ENCODE measurements at places on chromosomes 4 and X.

- DNase-seq = no peak
These were observed 296.0 kb upstream of the SFRP2 start for GRCh38 chr4:154084864-154085263.

DNA sequence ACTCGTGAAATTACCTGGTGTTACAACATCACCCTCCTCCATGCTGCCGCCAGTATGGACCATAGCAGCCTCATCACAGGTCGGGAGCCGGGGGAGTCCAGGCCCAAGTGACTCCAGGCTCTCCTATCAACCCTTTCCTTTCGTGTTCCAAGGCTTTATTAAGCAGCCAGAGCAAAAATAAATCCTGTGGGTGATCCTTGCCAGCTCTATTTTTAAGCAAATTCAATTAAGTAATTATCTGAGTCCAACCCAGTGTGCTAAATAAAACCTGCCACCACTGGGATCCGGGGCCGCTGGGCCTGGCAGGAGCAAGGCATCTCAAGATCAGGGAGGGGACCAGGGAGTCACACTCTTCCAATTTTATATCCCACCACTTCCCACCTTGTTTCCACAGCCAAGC lies 80.7 kb upstream of the PRPS1 start:
- DNase-seq = no peak

DNA sequence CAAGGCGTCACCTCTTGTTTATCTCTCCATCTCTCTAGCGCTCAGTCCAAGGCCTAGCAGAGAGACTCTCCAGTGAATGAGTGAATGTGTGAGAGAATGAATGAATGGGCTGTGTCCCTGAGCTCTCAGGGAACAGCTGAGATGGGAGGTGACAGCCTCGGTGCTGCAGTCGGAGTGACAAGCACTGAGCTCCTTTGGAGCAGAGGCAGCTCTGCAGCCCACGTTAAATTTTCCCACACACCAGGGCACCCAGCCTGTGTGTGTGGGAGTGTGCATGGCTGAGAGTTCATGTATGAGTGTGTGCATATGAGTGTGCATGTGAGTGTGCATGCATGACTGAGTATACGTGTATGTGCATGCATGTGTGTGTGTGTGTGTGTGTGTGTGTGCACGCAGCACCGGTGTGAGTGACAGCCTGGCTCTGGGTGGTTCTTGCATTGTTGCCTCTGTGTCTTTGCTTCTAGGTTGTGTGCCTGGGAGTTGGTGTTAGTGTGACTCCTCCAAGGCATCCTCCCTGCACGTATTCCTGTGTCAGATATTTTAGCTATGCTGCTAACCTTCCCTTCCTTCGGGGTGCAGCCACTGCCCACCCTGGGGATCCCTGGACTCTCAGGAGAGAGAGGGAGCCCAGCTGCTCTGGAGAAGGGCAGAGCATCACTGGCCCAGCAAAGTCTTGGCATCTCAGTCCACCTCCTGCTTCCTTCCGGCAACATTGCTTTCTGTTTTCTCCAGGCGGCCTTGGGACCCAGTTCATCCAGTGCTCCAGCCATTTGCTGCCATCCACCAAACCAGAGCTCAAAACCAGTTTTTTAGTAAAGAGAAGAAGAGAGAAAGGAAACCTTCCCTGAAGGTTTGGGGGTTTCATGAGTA lies 98.6 kb downstream of the PPP2R2C start:
- no peak for DNase-seq

DNA sequence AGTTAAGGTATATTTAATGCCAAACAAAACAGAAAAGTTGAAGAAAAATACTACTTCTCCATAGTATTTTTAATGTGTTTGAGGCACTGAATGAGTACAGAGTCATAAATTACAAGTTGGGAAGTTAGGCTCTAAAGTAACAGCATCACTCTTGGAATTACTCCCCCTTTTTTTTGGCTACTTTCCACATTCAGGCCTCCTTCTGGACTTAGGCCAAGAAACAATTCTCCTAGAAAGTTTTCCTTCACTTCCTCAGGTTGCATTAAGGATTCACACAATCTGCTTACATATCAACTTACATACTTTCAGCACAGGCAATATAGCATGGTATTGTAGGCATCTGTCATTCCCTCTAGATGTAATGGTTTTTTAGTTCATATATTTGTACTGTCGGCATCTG lies 52.1 kb downstream of the TMEM165 start:
- no peak for DNase-seq

DNA sequence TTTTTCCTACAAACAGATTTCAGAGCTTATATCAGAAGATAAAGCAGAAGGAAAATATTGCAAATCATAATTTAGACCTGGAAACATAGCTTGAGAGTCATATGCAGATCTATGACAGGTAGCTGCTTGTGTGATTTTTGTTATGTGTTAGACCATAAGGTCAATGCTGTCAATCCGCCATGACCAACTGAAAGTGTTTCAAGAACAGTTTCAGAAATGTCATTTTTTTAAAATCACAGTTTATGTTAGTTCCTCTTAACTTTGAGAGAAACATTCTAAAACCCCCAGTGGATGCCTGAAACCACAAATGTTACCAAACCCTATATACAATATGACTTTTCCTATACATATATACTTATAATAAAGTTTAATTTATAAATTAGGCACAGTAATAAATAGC lies 391.3 kb upstream of the FAM241A start:
- no peak for DNase-seq

DNA sequence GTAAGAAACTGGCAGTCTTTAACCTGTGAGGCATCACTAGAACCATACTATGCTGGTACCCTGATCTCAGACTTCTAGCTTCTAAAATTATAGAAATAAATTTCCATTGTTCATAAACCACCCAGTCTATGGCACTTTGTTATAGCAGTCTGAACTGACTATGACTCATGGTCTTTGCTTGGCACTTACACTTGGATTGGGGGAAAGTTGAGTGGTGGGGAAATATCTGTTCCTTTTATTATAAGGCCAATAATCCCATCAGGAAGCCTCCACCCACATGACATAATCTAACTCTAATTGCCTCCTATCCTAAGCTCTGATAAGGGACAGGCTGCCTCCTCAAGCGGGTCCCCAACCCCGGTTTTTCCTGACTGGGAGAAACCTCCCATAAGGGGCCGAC lies 61.4 kb upstream of the PACRGL start:
- DNase-seq = no peak

GRCh38 chrX:38220415-38221390 lies at the start of gene SRPX:
Gene SRPX, minus strand, starts transcription at chrX:38220871. Its CDS starts 79 bp downstream, at chrX:38220792.
- DNase-seq = no peak

DNA sequence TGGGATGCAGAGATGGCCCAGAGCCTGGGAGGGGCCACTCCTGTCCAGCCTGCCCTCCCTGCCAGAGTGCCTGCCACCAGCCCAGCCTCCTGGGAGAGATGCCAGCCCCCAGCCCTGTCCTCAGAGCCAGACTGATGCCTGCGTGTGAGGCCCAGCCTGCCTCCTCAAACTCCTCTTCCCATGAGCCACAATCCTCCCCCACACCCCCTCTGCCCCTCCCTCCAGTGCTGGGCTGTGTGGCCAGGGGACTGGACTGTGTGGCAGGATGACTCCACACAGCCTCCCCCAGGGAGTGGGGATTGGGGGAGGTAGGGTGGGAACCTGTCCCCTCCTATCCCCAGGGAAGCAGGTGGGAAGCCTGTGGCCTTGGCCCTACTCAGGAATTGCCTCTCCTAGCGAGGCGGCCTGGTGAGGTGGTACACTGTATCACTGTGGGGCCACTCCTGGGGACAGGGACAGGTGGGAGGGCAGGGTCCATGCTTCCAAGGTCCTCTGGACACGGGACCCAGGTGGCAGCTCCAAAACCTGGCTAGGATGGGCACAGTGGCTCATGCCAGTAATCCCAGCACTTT lies 4.3 kb upstream of the SH3BP2 start:
- DNase-seq = no peak

- no peak for DNase-seq
These were observed 46.5 kb upstream of the NKAP start for GRCh38 chrX:119989905-119990555.

GRCh38 chr4:129218360-129218759 lies 122.4 kb downstream of the C4orf33 start:
- DNase-seq = no peak

- DNase-seq = no peak
These were observed 145.4 kb downstream of the FNIP2 start for GRCh38 chr4:158914218-158914617.

DNA sequence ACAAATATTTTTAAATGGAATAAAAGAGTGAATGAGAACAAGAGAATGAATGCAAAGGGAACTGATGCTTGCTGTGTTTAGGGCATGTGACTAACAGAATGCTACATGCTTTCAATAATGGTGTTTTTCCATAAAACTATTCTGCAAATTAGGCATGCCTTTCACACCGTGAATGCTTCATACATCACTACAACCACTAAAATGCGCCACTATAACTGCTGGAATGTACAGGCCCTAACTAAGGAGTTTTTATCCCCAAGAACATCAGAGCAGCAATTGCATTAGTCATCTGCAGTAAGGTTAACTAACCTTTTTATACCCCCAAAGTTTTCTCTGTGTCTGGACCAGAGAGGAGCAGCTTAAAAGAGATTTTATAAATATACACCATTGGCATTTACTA lies 190.4 kb downstream of the ARAP2 start:
- no peak for DNase-seq

- DNase-seq = no peak
These were observed 116.4 kb downstream of the PWWP3B start for GRCh38 chrX:106284431-106285025.

GRCh38 chrX:2262668-2263055 lies 238.1 kb downstream of the DHRSX start:
- DNase-seq = no peak

- peak; percentile 2 for DNase-seq
These were observed 35.3 kb upstream of the VSIG4 start for GRCh38 chrX:66074920-66075879.

DNA sequence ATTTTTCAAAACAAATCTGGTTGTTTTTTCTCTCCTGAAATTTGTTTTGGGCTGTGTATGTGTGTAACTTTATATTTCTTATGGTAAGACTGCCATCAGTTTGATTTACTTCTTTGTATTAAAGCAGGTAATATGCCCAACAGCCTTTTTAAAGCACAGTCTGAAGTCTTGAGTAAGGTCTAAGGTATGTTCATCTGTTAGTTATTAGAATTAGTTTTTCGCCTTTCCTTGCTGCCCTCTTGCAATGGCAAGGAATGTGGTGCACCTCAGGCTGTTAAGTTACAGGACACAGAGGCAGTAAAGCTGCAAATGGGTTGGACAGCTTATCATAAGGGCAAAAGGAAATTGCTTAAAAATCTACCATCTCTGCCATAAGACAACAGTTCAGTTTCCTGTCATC lies 71.8 kb downstream of the METTL14 start:
- DNase-seq = no peak

DNA sequence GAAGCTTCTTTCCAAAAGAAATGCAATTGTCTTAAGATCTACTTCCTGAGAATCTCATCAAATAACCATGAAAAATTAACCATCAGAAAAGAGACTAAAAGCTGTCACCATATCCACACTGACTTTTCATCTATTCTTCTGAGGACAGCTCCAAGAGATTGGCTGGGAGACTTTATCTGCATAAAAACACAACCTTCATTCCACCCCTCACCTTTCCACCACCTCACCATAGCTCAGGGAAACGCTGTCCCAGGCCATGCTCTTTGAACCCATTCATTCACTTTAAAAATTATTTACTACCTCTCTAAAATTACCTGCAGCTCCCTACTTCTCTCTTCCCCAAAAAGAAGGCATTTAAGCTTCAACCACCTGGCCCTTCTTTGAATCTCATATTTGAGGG lies 2.4 kb downstream of the FAM13A start:
- DNase-seq = no peak

GRCh38 chr4:3401436-3402171 lies 40.2 kb upstream of the HGFAC start:
- no peak for DNase-seq

- no peak for DNase-seq
These were observed 34.9 kb downstream of the MGAT4D start for GRCh38 chr4:140463182-140463581.

- no peak for DNase-seq
These were observed 541 bp downstream of the AIMP1 start for GRCh38 chr4:106316773-106317409.

DNA sequence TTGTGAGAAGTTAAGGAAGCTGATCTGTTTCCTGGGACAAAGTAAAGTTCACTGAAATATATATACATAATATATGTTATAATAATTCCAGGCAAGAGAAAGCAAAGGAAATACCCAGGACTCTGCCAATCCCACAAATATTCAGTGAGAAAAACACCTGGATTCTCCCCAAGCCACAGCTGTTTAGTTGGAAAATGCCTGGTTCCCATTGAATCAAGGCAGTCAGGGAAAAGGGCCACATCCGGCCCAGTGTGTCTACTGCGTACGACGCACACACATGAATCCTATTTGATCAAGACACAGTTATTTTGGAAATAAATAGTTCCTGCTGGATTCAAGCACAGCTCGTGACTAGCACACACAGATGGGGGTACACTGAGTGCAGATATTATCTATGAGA lies 6.3 kb upstream of the DCHS2 start:
- DNase-seq = no peak

- DNase-seq = no peak
These were observed 125.7 kb downstream of the PALLD start for GRCh38 chr4:168622600-168622999.

DNA sequence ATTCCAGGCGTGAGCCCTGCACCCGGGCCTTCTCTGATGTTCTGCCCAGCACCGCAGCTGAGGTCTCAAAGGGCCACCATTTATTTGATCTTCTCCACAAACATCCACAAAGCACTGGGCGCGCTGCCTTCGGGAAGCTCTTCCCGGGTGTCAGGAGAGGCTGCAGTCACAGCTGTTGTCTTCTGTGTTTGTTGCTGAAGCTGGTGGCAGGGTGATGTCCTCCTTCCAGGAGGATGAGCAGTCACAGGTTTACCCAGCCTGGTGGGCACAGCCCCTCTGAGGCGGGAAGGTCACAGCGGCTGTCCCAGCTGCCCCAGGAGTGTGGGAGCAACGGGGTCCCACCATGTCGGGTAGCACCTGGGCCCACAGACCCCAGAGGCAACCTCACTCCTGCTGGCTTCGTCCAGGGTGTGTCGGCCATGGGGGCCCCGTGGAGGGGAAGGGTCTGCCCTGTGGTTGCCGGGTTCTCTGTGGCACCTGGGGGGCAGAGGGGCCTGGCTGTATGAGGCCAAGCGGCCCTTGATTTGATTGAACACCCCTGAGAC lies 27.6 kb downstream of the FGFRL1 start:
- DNase-seq = no peak

GRCh38 chr4:174334628-174335027 lies 50.9 kb downstream of the CEP44 start:
- no peak for DNase-seq

- DNase-seq = no peak
These were observed 772 bp upstream of the PABPC4L start for GRCh38 chr4:134202166-134202956.

DNA sequence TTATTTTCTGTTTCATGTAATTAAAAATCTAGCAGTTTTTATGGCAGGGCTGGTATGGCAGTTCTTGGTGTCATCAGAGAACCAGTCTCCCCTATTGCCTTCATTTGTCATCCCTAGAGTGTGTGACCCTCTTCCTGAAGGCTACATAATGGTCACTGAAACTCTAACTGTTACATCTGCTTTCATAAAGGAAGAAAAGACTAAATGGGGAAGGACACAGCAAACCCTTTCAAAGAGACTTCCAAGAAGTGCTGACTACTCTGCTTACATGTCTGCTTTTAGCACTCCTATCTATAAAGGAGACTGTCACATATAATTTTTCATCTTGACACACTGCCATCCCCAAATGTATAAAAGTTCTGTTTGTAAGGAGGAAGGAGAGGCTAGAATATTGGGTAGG lies 105.9 kb upstream of the DIAPH2 start:
- no peak for DNase-seq

- no peak for DNase-seq
These were observed 20.3 kb upstream of the AMBN start for GRCh38 chr4:70571772-70572171.

GRCh38 chr4:127400731-127401346 lies 231.9 kb upstream of the INTU start:
- no peak for DNase-seq
